ENCODE measurements at places on chromosomes 11 and 22. TPM values are rescaled to one million over a fixed set of nuclear protein-coding genes. Genes with fewer than 3 reads are reported as not detected.
A peak's percentile ranks its signal among the peaks of the same experiment; 100 is the strongest.

GRCh38 chr11:47109051-47109726, 67.5 kb downstream of the ARFGAP2 start:
- DNase-seq, result no peak

- no peak for DNase-seq
Measured at GRCh38 chr11:102302241-102302640, 15.0 kb upstream of the BIRC3 start.

DNA sequence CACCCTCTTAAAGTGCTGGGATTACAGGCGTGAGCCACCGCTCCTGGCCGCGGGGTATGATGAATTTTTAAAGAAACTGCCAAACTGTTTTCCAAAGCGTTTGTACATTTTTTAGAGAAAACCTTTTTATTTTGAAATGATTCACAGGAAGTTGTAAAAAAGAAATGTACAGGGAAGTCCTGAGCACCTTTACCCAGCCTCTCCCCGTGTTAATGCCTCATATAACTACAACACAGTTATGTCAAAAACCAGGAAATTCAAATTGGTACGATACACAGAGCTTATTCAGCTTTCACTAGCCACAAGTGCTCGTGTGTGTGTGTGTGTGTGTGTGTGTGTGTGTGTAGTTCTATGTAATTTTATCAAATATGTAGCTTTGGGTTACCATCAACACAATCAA, 7.0 kb upstream of the FAM118A start:
- no peak for DNase-seq

HSPB2 gene
- 59.8 TPM for polyA plus RNA-seq

CD3D gene
- polyA plus RNA-seq, result 0.38 TPM

- no peak for DNase-seq
Measured at GRCh38 chr22:23240639-23241389, 60.5 kb downstream of the BCR start.

DNA sequence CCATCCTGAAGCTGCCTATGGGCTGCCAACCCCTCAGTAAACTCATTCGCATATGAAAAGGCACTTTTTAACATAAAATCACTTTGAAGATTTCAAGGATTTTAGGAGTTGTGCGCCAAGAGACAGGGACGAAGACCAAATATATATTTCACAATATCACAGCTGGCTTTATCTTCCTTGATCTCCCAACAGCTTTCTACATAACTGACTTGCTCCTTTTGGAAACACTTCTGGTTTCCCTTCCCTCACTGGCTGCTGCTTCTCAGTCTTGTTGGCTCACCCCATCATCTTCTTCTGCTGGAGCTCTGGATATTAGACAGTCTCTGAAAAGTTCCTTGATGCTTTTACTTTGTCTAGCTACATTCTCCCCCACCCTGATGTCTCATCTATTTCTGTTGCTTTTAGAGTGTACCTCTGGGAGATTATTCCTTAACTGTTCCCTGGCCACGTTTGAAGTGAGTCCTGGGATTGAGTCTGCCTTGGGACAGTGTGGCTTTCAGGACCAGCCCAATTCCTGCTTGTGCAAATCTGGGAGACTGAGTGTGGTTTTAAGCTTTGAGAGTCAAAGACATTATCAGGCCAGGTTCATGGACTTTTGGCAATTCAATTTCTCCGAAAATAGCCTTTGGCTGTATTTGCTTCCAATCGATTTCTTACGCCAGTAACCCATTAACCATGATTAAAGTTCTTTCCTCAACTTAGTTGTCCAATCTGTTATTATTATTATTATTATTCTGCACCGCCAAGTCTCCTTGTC, 30.9 kb upstream of the NNMT start:
- DNase-seq, result no peak

DNA sequence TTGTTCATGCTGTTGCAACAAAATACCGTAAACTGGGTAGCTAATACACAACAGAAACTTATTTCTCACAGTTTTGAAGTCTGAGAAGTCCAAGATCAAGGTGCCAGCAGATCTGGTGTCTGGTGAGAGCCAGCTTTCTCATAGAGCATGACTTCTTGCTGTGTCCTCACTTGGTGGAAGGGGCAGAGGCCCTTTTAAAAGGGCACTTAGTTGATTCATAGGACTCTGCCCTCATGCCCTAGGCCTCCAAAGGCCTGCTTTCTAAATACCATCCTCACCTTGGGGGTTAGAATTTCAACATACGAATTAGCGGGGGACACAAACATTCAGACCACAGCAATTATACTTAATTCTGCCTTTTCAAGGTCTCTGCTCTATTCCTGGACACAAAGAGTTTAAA, 52.3 kb upstream of the FDX1 start:
- DNase-seq, result no peak

GRCh38 chr11:66068923-66069714, 953 bp upstream of the PACS1 start:
- DNase-seq, result peak; percentile 76

DNA sequence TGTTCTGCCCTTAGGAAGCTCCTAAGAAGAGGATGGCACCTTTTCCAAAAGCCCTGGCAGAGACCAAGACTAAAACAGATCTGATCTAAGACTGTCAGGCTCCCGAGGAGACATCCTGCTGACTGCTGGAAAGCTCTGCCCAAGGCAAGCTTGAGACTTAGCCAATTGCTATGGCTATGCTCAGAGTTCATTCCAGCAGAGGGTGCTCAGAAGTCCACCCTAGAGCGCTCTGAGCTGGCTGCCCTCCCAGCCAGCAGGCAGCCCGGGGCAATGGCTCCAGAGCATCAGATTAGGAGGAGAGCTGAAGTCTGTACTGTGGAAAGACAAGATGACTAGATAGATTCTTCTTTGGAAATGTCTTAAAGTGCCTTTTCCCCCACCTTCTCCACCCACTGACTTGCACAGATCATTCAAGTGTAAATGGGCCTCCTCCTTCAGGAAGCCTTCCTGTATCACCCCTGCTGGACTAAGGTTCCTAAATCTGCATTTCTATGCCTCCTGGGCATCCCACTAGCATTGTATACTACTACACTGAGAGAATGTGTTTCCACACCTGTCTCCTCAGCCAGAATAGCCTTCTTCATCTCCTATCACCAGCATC, 23.4 kb downstream of the LRRC55 start:
- DNase-seq, result no peak

- DNase-seq, result no peak
Measured at GRCh38 chr22:45298934-45299505, 10.7 kb upstream of the FAM118A start.

GRCh38 chr11:71323876-71324526, 71.6 kb upstream of the SHANK2 start:
- no peak for DNase-seq

- DNase-seq, result no peak
Measured at GRCh38 chr22:48721395-48721669, 1106.3 kb downstream of the BRD1 start.

Data from heart left ventricle (tissue), 16 donors.